Effector memory CD4-positive, alpha-beta T cell (primary cell): ENCODE measurements at places on chromosomes 3 and 15.

DNA sequence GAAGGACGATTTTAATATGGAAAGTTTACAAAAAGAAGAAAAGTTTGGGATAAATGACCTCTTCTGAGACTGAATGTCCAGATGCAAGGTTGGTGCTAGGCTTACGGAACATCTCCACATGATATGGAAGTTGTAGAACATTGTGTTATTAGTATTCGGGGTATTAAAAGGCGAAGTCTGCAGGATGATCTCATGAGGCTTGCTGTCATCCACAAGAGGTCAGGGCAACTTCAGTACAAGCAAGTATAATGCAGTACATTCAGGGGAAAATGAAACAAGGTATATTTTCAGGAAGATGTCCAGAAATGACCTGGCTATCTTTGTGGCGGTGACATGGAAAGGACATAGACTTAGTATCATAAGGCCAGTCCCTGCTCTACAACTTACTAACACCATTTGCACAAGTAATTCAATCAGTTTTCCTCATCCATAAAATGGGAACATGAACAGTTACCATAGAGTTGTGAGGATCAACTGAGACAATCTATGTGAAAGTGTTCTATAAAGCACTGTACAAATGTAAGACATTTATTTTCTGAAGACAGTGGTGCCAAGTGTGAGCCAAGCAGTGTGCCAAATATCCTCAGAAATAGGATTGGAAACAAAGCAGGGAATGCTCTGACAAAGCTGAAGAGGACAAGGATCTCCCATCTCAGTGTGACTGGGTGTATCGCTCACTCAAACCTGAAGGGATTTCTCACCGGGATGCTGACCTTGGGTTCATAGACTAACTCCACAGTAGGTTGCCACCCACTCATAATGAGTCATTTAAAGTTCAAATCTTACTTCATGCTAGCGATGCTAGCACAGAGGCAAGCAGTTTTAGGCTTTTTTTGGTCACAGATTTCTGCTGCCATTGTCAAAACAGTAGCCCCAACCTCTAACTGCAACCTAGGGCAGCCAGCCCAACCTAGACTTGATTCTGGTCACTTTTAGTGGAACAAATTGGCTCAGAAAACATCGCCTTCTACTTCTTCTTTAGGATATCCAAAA, 118.3 kb downstream of the TIGIT start:
- no peak for DNase-seq

- DNase-seq, result no peak
Observed at GRCh38 chr3:72517921-72518424, 330.3 kb downstream of the SHQ1 start.

- DNase-seq, result peak; percentile 71
Observed at GRCh38 chr3:141875893-141876380, 506 bp upstream of the ATP1B3 start.

GRCh38 chr15:57064033-57064432, 145.6 kb downstream of the TCF12 start:
- no peak for DNase-seq

DNA sequence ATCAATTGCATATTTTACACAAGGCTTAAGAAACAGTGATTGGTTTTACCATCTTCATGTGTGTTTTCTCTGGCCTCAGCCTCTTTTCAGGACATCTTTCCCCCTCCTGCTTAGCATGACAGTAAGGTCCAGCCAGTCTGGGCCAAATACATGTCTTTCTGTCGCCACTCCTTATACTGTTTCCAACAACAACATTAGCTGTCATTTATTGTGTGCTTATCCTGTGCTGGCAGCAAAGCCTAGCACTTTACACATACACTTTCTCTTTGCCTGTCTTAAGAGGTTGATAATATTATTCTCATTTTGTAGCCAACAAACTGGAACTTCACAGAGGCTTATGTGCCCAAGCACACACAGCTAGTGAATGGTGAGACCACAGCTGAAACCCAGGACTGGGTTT, 37.8 kb downstream of the B3GALNT1 start:
- DNase-seq, result no peak

DNA sequence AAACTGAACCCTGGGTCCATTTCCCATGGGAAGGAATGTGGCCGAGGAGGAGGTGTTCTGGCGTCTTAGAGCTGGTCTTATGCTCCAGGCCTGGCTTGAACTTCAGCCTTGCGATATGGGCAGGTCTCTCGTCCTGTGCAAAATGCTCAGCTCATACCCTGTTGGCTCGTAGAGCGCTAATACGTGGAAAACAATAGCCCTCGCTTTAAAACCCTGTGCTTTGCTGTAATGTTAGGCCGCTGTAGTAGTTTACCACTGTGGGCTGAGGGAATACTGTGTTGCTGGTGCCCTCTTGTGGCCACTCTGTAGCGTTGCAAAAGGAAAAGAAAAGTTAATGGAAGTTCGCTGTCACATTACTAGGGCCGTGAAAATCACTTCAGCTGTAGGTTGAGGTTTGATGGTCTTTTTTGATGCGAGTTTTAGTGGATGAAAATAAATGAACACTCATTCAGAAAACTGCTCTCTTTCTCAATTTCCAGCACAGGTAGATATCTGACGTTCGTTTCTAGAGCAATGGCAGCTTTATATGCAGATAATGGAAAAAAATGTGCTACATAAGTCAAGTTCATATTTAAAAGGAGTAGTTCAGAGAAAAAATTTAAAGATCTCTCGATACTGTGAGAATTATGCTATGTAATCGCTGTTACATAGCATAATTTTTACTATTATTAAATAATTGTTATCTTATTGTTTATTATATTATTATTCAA, 92.9 kb downstream of the MCTP2 start:
- peak; percentile 24 for DNase-seq

DNA sequence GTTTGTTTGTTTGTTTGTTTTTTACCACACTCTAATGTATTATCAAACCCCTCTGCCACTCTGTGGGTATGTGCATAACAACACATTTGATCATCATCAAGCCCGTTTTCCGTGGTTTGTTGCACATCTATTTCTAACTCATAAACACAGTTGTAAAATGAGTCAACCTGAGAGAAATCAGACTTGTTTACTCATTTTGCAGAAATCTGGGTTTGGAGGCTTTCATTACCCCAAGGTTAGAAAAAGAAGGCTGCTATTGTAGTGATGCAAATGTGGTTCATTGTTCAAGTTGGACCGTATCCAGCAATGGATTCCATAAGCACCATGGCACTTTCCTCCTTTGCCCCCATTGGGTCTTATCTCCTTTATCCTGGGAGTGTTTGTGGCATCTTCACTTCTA, 353.2 kb upstream of the SOX2 start:
- no peak for DNase-seq

- DNase-seq, result no peak
Observed at GRCh38 chr3:30232142-30232541, 374.3 kb upstream of the TGFBR2 start.

GRCh38 chr15:24943361-24943760, 11.4 kb upstream of the SNRPN start:
- DNase-seq, result no peak

DNA sequence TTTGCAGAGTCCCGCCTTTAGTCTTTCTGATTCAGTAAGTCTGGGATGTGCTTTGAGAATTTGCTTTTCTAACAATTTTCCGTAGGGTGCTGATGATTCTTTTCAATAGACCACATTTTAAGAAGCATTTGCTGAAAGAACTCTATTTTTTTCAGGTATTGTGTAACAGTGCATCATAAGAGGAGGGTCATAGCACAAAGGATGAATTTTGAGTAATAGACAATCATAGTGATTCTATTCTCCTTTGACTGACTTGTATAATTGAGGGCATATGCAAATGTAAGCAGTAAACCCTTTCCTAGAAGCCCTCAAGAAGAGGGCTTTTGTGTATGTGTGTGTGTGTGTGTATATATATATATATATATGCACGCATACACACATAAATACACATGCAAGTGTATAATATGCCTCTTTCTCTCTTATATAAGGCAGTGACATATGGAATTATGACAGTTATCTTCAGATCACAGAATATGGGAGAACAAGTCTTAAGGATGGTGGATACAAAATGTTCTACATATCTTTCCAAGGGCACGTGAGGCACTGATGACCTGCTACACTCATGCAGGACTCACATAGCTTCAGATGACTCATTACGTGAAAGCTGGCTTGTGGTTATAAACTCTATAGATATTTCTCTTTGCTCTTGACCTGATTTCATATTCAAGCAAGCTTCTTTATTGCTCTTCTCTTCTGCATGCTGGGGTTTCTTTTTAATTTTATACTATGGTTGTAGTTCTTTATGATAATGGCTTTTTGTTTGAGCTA, 6.5 kb upstream of the PLSCR1 start:
- no peak for DNase-seq

GRCh38 chr3:140242818-140243276, 307.9 kb downstream of the CLSTN2 start:
- no peak for DNase-seq

GRCh38 chr15:29473621-29474105, 204.0 kb upstream of the NSMCE3 start:
- DNase-seq, result no peak

DNA sequence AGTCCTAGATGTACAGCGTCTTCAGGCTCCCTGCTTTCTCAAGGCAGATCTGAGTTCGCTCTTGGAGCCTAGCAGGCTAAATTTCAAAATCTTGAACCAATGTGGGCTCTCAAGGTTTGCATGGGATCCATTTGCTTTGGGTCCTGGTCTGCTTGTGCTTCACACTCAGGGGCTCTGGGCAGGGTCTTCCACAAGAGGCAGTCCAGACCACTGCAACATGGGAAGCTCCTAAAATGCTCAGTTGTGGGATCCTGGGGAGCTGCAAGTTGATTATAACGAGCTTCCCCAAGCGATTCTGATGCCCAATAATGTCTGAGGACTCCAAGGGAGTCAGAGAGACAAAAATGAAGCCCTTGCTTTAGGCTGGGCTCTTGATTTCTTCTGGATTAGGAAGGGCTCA, 6.7 kb downstream of the NUTM1 start:
- no peak for DNase-seq

DNA sequence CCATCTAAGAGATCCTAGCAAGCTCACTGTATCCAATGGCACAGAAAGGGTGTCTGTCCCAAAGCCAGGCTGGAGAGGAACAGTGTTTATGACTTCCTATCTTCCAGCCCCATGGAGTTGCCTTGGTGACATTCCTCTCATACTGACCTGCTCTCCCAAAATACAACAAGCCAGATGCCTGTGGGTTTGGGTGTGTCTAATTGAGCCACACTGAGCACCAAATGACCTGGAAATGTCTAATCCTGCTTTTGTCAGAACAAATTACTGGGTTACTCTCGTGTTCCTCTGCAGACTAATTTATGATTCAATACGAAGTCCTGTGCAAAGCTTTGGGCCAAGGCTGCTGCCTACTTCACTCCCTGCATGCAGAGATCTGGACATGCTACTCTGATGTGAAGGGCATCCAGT, 98.1 kb upstream of the STRIT1 start:
- DNase-seq, result no peak

DNA sequence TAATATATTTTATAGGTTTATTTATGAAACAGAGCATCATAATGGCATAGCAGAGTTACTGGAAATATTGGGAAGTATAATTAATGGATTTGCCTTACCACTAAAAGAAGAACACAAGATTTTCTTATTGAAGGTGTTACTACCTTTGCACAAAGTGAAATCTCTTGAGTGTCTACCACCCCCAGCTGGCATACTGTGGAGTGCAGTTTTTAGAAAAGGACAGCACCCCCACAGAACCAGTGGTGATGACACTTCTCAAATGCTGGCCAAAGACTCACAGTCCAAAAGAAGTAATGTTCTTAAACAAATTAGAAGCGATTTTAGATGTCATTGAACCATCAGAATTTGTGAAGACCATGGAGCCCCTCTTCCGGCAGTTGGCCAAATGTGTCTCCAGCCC, 58.1 kb downstream of the DNAH1 start:
- no peak for DNase-seq

DNA sequence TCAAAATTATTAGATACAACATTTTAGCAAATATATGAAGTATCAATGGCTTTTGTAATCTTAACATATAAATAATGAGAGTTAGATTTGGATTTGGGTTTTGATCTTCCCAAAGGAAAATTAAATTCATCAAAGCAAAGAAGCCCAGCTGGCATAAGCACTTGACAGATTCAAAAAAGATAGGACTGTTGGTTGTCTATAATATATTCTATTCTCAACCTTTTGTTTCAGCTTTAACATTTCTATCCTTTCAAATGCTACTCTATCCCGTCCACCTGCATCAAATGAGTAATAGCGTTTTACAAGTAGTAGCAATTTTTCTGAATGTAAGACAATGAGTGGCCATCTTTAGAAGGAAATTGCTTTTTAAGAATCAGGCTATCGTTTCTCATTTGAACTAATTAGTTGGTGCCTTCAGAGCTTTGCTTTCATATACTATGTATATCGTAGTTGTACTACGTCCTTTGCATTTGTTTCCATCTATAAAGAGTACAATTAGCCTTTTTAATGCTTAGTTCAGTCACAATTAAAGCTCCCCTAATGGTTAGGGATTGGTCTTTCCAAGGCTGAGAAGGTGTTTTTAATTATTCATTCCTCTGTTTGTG, 278.0 kb downstream of the UBE2E2 start:
- DNase-seq, result no peak

- DNase-seq, result peak; percentile 4
Observed at GRCh38 chr3:138187296-138188012, at the start of gene ARMC8. Gene ARMC8 (plus strand): TSS chr3:138187301. CDS start chr3:138187555, 254 bp downstream.

DNA sequence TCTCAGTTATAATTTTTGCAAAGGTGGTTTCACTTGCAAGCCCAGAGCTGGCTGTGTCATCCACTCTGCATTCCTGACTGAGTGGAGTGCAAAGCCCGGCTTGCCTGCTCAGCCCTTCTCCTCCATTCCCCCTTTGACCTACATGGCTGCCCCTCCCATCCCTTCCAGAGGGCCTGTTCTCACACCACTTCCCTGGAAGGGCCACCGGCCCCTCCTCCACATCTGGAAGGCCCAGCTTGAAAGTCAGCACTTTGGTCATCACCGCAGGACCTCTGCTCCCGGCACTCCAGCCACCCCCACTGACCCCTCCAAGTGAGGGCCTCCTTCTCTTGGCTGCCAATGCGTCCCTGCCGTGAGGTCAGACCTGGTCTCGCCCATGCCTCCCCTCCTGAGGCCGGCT, 74.1 kb upstream of the RNF7 start:
- no peak for DNase-seq

DNA sequence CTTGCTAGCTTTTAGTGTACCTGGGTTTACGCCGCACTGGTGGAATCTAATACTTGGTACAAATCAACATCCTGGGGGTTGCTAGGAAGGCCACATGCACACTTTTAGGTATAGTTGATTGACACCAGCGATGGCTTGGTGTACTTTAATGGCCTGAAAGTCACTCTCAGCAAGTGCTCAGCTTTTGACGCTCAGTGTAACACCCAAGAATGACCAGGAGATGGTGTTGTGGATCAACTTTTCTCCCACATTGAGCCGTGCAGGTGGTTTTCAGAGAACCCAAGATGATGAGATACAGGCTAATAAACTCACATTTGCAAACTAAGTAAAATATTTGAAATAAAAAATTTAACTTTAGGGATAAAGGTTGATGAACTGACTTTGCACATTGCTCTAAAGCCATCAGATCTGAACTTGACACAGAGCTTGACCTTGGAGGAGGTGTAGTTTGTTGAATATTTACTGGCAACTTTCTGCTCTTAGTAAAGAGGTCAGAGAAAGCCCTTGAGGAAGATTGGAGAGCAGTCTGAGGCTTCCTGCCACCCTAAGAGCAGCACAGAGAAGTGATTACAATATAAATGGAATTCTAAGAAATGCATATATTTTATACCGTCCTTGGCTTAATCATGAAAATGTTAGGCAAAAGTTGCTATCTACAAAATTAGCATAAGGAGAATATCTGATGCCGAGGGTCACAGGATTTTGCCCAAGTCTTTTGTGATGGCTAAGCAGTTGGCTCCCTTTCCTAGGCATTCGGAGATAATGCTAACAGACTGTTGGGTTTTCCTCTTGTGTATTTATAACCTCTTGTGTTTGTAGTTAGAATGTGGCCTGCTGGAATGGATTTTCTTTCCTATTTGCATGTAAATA, 143.4 kb upstream of the RASGRP1 start:
- DNase-seq, result no peak

- no peak for DNase-seq
Observed at GRCh38 chr3:112486811-112487505, 12.3 kb downstream of the BTLA start.
